ENCODE measurements at places on chromosomes 7 and 10.

DNA sequence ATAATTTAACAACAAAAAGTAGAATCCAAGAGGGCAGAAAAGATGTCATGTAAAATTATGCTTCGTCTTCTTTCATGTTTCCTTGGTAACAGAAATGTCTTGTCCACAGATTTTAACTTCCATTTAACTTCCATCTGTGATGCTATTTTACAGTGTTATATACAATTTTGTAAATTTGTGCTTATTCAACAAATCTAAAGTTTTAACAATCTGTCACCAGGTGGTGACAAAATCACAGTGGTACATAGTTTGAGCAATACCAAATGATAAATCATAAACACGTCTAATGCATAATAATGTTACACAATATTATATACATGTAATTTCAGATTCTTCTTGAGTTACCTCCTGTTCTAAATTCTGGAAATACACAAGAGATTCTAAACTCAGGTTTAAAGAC is 784.4 kb upstream of the CELF2 start:
- no peak for DNase-seq

GRCh38 chr10:76017733-76018433 is 586.5 kb downstream of the LRMDA start:
- no peak for DNase-seq

GRCh38 chr10:125415006-125415633 is 254.8 kb upstream of the CTBP2 start:
- no peak for DNase-seq

GRCh38 chr7:82264783-82265305 is 178.7 kb downstream of the CACNA2D1 start:
- DNase-seq: no peak

DNA sequence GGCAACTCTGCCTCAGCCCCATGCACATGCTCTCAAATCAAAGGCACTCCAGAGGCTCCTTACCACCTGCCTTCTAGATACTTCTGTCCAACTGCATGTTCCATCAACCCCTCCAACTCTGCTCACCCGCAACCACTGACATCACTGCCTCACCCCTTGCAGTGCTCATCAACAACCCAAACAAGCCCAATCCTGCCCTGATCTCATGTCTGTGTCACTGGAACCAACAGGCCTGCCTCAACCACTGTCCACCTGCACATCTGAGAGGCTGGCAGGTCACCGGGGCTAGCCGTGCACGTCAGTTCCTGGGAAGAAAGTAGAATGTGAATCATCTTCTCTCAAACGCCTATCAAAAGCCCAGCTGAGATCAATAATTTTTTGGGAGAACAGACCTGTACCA is 33.3 kb downstream of the CTBP2 start:
- DNase-seq: no peak

- DNase-seq: no peak
These were observed 59.7 kb upstream of the CCDC71L start for GRCh38 chr7:106720641-106721040.

GRCh38 chr7:157010588-157011332 is at the start of gene MNX1:
MNX1 (minus strand) TSS chr7:157010663; CDS start chr7:157010350, 313 bp downstream.
- peak; percentile 22 for DNase-seq

GRCh38 chr7:90560730-90561129 is 35.4 kb upstream of the CDK14 start:
- no peak for DNase-seq

DNA sequence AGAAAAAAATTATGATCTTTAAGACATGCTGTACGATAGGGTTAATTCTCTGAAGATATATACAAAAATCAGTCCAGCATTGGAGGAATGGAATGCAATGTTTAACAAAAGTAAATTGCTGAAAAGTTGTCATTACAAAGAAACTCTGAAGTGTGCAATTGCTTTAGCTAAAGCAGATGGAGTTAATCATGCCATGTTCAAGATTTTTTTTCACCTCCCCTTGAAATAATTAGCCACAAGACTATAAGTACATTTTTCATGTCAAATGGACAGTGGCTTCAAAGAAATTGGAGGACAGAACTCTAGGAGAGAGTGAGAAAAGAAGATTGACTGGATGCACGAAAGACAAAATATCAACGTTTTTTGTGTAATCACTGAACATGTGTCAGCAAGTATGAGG is 63.1 kb upstream of the MEOX2 start:
- no peak for DNase-seq

GRCh38 chr10:107152087-107152486 is 12.4 kb downstream of the SORCS1 start:
- no peak for DNase-seq

DNA sequence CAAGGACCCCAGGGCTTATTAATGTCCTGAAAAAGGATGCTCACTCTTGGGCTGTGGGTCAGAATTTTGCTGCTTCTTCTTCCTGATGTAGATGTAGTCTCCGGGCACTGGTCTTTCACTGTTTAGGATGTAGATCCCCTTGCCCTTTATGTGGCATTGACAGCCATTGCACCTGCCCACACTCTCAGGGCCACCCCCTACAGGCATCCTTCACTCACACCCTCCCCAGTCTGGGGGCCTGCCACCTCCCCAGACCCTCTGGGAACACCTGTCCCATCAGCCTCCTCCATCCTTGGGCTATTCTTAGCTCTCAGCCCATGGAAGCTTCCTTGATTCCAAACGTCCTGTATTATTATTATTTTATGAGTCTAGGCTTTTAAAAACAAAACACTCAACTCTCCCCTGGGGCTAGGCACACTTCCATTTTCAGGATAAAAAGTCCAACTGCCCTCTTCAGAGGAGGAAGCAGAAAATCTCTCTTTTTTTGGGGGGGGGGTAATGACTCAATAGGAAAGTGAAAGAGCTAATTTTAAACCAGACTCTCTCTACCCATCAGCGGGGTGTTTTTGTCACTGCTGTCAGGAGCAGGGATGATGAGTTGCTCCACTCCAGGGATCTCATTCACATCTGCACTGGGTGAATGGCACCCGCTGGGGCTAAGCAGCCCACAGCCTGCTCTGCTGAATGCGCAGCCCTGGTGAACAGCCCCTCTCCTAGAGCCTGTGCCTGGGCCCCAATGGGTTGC is 11.5 kb upstream of the KLRG2 start:
- DNase-seq: no peak

DNA sequence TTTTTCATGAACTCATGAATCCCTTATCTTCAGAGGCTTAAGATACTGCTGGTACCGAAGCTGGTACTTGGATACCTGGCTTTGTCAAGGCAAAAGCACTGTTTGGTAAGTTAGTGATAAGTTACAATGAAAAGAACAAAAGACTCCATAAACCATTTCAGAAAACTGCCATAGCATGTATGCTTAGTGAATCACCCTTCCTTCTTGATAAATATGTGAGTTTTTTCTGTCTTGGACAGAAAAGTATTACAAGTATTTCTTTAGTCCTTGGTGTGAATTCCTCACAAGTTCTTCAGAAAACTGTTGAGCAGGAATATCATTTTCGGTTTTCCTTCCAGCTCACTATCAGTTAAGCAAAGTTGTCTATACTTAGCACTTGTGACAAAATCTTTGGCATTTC is 25.6 kb downstream of the PUS7 start:
- no peak for DNase-seq

- no peak for DNase-seq
These were observed 43.9 kb upstream of the C1QL3 start for GRCh38 chr10:16565604-16566003.

DNA sequence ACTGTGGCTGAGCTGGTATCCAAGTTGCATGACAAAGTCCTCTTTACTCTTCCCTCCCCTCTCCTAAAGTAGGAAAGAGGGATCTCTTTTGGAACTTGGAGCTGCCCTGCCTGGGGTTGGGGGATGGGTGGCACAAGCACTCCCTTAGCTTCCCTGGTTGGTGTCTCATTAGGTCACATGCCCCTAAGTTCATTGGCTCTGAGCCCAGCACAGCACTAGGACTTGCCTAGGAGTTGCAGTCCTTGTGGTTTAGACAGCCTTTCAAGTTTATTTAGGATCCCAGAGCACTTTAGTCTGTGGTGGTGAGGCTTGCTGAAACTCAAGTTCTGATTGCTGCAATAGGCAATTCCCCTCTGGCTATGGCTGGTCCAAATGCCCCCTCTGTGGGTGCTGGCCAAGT is 281.4 kb downstream of the NXPH1 start:
- DNase-seq: no peak

- no peak for DNase-seq
These were observed 2.7 kb downstream of the HBP1 start for GRCh38 chr7:107171496-107171895.

- DNase-seq: no peak
These were observed 154.5 kb upstream of the PPP2R2D start for GRCh38 chr10:131746241-131746711.

DNA sequence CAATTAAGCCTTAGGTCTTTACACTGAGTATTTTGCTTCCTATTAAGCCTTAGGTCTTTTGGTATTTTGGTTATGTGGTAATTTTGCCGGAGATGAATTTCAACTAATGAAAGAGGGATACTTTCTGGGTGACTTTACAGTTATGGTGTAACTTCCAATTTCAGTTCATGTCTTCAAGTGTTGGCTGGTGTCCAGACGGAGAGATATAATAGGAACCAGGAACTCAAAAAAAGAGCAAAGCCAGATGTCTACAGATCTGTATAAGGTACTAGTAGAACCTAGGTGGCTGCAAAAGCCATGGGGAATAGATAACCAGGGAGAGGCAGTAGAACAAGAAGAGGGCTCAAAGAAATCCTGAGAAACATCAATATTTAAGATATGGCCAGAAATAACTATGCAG is 12.3 kb downstream of the ERCC6 start:
- no peak for DNase-seq

DNA sequence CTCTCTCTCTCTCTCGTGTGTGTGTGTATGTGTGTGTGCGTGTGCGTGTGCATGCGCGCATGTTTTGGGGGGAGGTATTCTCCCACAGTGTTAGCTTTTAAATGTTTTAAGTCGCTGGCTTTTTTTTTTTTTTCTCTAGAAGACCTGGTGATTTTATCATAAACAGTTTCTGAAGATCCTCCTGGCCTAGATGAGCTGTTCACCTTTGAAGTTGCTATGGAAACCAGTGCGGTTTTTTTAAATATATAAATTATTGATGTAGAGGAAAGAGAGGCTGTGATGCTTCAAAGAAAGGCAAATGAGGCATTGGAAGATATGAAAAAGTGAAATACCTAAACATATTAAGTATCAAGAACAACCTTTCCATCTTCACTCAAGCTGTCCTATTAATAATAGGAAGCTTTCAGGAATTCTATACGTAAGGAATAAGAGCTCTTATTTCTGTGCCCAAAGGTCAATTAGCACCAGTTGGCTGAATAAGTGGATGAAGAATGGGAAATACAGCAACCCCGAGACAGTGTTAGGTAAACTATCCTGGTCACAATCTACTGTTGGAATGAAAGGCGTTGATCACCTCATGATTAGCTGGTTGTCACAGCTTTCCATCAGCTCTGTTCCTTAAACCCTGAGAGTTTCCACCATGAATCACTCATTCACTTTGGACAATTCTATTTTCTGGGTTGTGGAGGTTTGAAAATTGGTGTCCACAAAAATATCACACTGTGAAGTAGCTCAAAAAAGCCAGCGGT is 66.5 kb upstream of the SLC35G1 start:
- DNase-seq: no peak

- no peak for DNase-seq
These were observed 87.3 kb upstream of the SEC61G start for GRCh38 chr7:54846273-54846672.

GRCh38 chr7:138125598-138126111 is 49.4 kb downstream of the AKR1D1 start:
- no peak for DNase-seq

GRCh38 chr7:134945691-134946090 is 40.6 kb upstream of the AGBL3 start:
- DNase-seq: no peak

DNA sequence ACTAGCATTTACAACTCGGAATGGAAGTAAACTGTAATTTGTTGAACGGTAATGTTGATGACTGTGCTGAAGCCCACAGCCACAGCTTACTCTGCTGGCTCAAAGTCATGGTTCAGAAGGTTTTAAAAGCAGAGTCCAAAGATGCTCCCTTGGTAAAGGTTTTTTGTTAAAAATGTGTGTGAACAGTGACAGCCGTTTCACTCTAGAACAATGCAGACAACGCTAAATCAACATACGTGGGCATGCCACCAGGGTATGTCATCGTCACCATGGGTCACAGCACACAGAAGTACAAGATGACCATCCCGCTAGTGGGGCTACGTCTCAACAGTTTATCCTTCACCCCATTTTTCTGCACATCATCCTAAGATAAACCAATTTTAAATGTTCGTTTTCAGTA is 106.5 kb upstream of the LANCL2 start:
- no peak for DNase-seq

DNA sequence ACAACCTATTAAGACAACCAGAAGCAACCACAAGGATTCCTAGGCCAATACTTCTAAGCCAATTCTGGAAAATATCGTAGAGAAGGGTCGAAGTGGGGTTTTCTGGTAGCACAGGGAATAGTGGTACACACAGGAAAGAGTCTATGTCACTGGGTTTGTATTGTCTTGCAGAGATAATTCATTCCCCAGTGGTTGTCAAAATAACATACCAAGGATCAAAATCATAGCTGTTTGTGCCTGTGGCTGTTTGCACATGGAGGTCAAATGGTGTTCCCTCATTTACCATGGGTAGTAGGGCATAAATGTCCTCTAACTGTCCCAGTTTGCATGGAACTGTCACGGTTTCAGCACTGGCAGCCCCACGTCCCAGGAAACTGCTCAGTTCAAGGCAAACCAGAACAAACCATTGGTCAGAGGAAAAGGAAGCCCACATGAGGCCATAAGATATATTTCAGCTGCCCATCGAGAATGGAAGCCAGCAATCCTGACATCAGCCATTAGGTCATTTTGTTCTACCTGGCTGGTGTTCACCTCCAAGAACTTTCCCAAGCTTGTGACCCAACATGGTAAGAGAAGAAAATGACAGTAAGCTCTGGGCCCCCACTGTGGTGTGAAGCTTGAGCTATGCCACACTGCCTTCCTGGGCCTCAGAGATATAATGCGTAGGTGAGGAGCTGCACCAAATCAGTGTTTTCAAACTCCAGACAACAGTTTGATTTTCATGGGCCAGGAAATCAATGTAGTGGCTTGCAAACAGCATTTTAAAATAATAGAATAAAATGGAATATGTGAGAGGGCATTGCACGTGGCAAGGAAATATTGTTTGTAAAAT is 53.9 kb upstream of the NFE2L3 start:
- DNase-seq: no peak

- no peak for DNase-seq
These were observed 24.6 kb downstream of the RAMP3 start for GRCh38 chr7:45181991-45182855.

- no peak for DNase-seq
These were observed 8.0 kb downstream of the DNAJC1 start for GRCh38 chr10:21995557-21995956.

- no peak for DNase-seq
These were observed 23.4 kb downstream of the GRIFIN start for GRCh38 chr7:2452643-2453270.

Data from T-helper 2 cell (primary cell).